Nephron progenitor cell (in vitro differentiated cells): ENCODE measurements at places on chromosomes 5 and 9.

DNA sequence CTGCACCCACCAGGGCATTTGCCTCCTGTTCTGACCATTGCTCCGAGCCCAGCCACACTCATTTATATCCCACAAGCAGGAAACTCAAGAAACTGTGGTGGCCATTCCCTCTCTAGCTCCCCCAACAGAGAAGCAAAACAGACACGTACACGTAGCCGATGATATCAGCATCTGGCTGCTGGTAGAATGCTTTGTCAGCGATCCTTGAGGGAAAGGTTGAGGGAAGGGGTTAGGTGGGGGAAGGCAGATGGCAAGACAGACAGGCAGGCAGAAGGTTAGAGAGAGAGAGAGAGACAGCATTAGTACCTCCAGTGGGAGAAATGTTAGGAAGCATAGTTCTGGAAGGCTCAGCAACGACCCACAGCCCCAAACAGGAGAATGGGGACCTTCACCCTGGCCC lies 7.8 kb downstream of the HIGD2A start:
- DNase-seq, result no peak

DNA sequence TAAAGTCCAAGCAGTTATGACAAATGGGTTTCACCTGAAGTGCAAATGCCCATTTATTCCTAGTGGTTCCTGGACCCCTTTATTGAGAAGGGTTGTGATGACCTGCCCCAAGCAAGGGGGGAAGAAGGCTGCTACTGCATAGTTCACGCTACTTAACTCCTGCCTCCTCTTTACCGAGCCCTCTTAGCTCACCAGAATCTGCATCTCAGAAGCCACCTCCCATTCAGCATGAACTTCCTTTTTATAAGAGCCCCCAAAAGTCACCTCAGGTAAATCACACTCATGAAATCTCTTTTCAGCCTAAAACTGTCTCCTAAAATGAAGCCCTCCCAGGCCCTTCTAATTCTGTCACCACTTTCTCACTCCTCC lies 26.6 kb upstream of the C9orf72 start:
- no peak for DNase-seq

- no peak for DNase-seq
Measured at GRCh38 chr5:141881886-141882285, 3.7 kb upstream of the PCDH1 start.

- DNase-seq, result no peak
Measured at GRCh38 chr5:115599924-115600323, 2.4 kb downstream of the TICAM2 start.

- DNase-seq, result no peak
Measured at GRCh38 chr9:118961857-118962256, 407.4 kb downstream of the BRINP1 start.

- DNase-seq, result no peak
Measured at GRCh38 chr5:173289372-173289771, 38.8 kb downstream of the STC2 start.

GRCh38 chr5:25128606-25129005 lies 483.8 kb upstream of the CDH10 start:
- no peak for DNase-seq

DNA sequence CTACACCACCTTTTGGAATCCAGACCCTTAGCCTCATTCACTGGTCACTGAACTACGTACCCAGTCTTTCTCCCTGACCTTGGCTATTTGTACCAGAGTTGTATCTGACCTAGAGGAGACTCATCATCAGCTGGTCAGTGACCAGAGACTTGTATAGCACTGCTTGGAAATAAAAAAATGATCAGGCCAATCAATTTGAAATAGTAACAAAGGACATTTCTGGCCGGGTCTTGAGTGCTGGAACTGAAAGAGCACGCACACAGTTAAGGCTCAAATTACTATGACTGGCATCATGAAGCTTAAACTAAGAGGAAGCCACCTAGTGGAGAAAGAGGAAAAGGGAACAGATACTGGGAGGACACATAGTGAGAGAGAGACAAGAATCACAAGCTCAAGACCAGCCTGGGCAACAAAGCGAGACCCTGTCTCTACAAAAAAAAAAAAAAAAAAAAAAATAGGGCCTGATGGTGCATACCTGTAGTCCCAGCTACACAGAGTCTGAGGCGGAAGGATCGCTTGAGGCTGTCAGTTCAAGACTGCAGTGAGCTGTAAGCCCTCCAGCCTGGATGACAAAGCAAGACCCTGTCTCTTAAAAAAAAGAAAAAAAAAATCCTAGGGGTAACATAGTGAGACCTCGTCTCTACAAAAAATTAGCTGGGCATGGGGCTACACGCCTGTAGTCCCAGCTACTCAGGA lies 12.8 kb upstream of the SRP19 start:
- DNase-seq, result peak; percentile 11

- DNase-seq, result no peak
Measured at GRCh38 chr5:171115519-171115918, 193.5 kb upstream of the TLX3 start.

- DNase-seq, result no peak
Measured at GRCh38 chr5:103498800-103499551, 63.6 kb downstream of the NUDT12 start.

DNA sequence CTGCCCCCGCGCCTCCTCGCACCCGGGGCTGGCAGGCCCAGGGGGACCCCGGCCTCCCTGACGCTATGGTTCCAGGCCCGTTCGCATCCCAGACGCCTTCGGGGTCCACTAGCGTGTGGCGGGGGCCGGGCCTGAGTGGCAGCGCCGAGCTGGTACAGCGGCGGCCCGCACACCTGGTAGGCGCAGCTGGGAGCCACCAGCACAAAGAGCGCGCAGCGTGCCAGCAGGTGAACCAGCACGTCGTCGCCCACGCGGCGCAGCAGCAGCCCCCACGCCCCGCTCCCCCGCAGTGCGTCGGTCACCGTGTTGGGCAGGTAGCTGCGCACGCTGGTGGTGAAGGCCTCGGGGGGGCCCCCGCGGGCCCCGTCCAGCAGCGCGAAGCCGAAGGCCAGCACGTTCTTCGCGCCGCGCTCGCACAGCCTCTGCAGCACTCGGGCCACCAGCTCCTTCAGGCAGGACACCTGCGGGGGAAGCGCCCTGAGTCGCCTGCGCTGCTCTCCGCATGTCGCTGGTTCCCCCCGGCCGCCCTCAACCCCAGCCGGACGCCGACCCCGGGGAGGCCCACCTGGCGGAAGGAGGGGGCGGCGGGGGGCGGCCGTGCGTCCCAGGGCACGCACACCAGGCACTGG lies 548 bp downstream of the TERT start:
- DNase-seq, result peak; percentile 51
